Right renal cortex interstitium (tissue), 3 donors: ENCODE measurements at places on chromosomes 2 and 18.

- no peak for DNase-seq
These were observed 12.8 kb downstream of the EIF2AK2 start for GRCh38 chr2:37143974-37144373.

- DNase-seq: no peak
These were observed 48.2 kb upstream of the CTAGE1 start for GRCh38 chr18:22465859-22466457.

DNA sequence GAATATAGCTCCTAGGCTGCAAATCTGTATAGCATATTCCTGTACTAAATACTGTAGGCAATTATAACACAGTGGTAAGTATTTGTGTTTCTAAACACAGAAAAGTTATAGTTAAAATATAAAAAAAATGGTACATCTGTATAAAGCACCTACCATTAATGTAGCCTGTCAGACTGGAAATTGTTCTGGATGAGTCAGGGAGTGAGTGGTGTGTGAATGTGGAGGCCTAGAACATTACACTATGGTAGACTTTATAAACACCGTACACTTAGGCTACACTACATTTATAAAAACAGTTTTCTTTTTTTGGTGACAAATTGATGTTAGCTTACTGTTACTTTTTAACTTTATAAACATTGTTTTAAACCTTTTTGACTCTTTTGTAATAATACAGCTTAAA lies 226.3 kb downstream of the CCDC85A start:
- no peak for DNase-seq

DNA sequence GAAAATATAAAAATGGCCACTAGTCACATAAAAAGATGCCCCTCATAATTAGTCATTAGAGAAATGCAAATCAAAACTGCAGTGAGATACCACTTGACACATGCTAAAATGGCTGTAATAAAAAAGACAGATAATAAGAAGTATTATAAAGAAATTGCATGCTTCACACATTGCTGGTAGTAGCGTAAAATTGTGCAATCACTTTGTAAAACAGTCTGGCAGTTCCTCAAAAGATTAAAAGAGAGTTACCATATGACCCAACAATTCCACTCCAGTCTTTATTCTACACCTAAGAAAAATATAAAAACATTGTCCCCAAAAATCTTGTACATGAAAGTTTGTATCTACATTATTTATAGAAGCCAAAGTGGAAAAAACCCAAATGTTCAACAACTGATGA lies 170.6 kb upstream of the FIGN start:
- no peak for DNase-seq

- no peak for DNase-seq
These were observed 60.7 kb downstream of the CXCR4 start for GRCh38 chr2:136057023-136057801.

- no peak for DNase-seq
These were observed 95.7 kb downstream of the CTIF start for GRCh38 chr18:48634491-48634890.

- DNase-seq: no peak
These were observed 43.1 kb downstream of the CYRIA start for GRCh38 chr2:16622399-16622968.

DNA sequence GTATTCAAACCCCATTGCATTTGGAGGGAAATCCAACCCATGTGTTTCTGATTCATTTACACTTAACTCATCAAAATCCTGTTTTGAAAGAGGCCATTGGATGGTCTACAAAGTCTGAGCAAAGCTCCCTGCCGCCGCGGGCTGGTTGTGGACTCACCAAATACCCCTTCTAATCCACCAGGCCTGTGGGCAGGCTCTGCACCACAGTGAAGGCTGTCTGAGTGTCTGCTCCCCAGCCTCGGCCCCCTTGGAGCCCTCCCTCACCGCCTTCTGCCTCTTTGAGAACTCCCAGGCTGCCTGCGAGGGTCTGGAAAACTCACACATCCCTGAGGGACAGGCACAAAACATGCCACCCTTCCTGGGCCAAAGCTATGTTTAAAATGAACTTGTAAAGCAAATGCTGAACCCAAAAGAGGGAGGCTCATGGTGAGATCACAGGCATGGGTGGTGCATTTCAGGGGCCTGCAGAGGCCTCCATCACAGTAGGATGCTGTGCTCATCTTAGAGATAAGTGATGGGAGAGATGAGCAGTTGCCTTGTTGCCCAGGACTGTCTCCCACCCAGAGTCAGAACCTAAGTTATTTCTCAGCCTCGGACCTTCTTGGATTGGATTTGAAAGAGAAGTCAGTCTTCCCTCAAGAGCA lies 225.0 kb downstream of the CYP26B1 start:
- no peak for DNase-seq
